ENCODE measurements at places on chromosomes 3 and 15.

DNA sequence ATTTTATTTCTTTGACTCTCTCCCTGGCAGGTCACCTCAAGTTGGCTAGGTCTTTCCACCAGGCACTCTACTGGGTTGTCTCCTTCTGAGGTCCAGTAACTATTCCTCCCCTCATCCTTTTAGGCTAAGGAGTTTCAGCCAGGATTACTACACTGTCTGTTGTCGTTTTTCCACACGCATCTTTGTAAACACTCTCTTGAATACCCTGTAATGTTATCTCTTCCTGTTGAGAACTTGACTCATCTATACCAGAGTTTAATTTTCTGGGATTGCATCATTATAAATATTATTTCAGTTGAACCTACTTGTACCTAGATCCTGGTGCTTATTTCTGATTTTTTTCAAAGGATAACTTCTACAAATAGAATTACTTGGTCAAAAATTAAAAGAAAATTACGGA lies 138.3 kb downstream of the SQOR start:
- no peak for DNase-seq

DNA sequence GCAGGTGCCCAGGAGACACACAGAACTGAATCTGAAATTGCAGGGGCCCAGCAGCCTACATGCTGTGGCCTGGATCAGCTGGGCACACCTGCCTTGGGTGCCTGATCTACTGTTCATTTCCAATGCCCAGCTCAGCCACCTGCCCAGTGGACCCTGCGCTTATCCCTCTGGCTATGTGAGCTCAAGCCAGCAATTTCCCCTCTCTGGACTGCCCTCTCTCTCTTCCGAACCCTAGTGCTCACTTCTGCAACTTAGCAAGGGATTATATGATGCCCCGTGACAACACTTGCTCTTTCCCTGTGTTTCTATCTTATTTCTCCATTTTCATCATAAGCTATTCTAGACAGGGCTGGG lies 276.0 kb downstream of the UACA start:
- peak; percentile 69 for DNase-seq

DNA sequence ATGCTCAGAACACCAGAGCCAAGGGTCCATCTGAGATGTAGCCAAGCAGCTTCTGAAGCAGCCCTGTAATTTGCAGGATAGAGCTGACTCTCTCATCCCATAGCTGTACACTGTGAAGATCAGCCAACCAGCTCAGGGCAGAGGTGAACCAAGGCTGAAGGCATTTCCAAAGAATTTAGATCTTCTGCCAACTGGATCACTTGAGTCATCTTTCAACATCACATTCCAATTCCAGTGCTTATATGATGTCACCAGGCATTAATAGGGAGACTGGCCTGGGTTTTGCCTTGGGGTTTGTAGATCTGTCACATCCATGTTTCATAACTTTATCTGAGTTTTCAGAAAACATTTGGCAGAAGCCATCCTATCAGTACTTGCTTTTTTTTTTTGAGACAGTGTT lies 98.2 kb downstream of the NR2F2 start:
- DNase-seq: no peak

DNA sequence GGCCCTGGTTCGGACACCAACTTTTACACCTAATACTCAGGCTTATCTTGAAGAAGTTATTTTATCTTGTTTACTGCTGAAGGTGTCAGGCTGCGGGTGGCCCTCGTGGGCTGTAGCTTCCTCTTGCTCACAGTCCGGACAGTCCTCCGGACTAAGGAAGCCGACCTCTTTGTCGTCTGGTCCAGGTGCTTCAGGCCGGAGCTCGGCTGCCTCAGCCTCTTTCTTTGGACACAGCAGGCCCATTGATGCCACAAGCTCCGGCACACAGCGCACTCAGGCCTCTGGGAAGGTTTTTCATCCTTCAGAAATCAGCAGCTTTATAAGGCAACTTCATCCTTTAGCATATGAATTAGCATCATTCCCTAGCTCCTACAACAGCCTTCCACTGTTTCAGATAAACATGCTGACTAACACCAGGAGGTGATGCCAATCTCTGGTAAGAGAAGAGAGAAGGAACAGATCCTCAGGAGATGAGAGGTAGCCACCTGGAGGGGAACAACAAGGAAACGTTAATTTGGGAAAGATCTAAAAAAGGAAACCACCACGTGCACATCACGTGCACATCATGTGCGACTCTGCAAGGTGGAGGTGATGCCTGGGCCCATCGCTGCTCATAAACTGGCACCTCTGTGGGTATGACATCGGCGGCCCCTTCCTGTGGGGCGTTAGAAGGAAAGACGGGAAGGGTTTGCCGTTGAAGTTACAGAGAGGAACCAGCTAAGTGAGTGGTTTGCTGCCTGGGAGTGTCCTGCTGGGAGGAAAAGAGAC lies 4.4 kb upstream of the CHAC1 start:
- DNase-seq: peak; percentile 51

- no peak for DNase-seq
These were observed 10.4 kb upstream of the ARIH1 start for GRCh38 chr15:72463702-72464101.

GRCh38 chr3:134713671-134714070 lies 62.8 kb upstream of the KY start:
- DNase-seq: no peak

DNA sequence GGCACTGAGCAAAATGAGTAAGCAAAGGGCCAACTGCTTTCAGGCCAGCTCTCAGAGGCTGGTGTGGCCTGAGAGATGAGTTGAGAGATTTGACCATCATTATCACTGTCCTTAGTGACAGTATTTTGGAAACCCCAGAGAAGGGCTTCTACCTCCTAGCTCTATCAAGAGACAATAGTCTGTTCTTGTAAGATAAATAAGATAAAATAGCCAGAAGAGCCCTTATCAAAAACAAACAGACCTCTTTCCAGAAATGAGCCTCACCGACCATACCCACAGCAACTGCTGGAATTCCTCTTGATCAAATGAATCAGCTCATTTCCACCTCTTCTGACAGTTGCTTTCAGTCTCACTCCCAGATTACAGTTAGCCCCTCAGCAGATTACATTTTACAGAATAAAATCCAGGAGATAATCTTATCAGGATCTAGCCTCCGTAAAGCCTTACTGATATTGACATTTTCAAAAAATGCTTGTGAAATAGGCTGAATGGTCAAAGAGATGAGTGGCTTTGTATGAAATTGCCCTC lies 4.5 kb downstream of the HDC start:
- no peak for DNase-seq

- no peak for DNase-seq
These were observed 174.0 kb upstream of the PRICKLE2 start for GRCh38 chr3:64399205-64399800.

DNA sequence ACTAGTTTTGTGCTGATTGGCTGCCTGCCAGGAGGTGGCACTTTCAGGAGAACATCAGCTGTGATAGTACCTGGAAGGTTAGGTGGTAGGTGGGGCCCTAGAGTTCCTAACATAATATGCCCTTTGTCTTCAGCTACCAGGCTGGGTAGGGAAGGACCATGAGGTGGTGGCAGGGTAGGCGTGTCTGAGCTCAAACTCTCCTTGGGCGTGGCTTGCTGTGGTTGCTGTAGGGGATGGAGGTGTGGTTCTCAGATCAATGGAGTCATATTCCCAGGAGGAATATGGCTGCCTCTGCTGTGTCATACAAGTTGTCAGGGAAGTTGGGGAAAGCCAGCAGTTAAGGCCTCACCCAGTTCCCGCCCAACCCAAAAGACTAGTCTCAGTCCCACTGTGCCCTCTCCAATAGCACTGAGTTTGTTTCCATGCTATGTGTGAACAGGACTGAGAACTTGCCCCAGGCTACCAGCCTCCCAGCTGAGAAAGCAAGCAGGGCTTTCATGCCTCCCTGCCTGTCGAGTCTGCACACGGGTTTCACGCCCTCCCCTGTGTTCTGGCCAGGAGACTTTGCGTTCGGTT lies 107.7 kb downstream of the CHCHD4 start:
- no peak for DNase-seq

DNA sequence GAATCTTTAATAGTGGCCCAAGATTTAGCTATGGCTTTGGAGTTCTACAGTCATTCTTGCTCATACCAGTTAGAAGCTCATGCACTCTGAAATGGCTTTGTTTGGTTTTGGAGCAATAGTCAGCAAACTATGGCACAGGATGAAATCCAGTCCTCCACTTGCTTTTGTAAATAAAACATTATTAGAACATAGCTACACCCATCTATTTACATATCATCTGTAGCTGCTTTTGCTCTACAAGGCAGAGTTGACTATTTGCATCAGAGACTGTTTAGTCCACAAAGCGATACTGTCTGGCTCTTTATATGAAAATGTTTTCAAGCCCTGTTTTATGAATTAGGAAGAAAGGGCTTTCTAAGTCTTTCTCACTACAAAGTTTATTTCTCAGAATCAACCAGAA lies 716.9 kb downstream of the AGBL1 start:
- no peak for DNase-seq

- DNase-seq: no peak
These were observed 28.4 kb downstream of the TMEM40 start for GRCh38 chr3:12730506-12731242.

DNA sequence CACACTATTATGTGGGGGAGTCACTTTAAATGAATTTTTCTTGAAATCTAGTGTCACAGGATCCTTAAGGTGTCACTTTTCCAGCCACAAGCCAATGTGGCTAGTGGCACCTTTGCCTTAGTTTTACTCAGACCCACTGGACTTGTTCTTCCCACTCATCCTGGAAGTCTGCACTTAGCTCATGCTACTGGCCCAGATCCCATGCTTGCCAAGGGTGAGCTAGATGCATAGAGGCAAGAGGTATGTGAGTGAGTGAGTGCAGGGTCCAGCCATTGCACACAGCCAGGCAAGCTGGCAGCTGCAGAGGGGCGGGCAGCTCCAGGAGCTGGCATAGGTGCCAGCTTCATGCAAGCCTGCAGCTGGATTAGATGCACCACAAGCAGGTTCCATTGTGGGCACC lies 81.0 kb downstream of the CGGBP1 start:
- DNase-seq: no peak

GRCh38 chr3:173622166-173622565 lies 224.6 kb downstream of the NLGN1 start:
- no peak for DNase-seq

DNA sequence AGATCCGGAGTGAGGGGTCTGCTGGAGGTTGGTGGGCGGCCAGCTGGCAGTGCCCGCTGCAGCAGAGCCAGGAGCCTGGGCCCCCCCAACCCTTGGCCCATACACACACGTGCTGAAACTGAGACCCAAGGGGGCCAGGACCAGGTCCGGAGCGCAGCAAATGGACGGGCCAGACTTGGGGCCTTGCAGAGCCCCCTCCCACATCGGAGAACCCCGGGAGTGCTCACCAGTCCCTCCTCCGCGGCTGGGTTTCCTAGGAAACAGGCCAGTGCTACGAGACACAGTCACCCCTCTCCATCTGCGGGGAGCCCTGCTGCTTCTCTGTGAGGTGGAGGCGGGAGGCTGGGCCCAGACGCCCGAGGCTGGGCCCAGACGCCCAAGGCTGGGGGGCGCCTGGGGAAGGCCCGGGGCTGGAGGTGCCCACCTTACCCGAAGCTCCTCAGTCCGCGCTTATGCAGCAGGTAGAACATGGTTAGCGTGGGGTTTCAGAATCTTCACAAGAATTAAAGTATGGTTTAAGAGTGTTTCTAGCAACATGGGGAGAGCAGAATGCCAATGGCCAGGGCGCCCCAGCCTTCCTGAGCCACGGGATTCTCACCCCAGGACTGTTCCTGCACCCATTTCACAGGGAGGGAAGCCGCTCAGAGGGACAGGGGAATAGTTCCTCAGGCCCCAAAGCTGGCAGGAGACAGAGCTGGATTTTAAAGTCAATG lies 135.0 kb upstream of the PRR20G start:
- peak; percentile 54 for DNase-seq

GRCh38 chr3:195570344-195570743 lies 13.4 kb downstream of the APOD start:
- no peak for DNase-seq

- no peak for DNase-seq
These were observed 47.1 kb upstream of the CTDSPL start for GRCh38 chr3:37814547-37814946.

- no peak for DNase-seq
These were observed 207.9 kb upstream of the CDIN1 start for GRCh38 chr15:36371509-36371908.
